Right renal pelvis (tissue), 4 donors: ENCODE measurements at places on chromosomes 2 and 18. TPM values are rescaled to one million over a fixed set of nuclear protein-coding genes. Genes with fewer than 3 reads are reported as not detected.

SERTAD2 gene
- 26.8 TPM for polyA plus RNA-seq

HOXD3 gene
- 25.2 TPM for polyA plus RNA-seq

DES gene
- polyA plus RNA-seq, result 6.8 TPM

TXNL4A gene
- 98.2 TPM for polyA plus RNA-seq

DNA sequence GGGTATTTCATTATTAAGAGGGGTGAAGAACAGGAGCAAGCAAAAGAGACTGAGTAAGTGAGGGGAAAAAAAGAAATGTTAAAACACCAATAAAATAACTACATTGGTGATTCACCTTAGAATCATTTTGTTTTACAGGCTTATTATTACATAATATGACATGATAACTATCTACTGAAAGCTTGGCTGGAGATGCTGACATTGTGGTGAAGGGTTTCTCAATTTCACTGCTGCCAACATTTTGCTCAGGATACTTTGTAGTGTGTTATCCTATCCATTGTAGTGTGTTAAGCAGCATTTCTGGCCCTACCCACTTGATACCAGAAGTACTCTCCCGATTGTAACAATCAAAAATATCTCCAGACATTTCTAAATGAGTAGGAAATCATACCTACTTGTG lies 1564.6 kb upstream of the NXPH2 start:
- DNase-seq, result no peak

- DNase-seq, result no peak
Measured at GRCh38 chr2:13560322-13560721, 843.6 kb downstream of the TRIB2 start.

GRCh38 chr2:168450171-168450570 lies 5.9 kb upstream of the CERS6 start:
- DNase-seq, result no peak

DNA sequence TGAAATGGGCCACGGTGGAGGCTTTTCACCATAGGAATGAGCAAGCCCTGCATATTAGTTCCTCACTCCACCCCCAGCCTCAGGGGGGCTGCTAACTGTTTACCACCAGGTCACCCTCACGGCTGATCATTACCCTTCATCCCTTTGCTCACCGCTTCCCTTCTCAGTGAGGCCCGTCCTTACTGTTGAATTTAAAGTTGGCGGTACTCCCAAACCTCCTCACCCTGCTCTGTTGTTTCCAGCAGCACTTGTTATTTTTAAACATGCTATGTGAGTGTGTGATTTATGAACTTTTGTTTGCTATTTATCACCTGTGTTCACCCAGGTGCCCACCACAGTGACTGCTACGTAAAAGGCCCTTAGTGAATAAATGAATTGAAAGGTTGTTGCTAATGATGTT lies 243.6 kb downstream of the ZNF407 start:
- DNase-seq, result no peak

- DNase-seq, result no peak
Measured at GRCh38 chr2:189613650-189614420, 33.2 kb upstream of the SLC40A1 start.

DNA sequence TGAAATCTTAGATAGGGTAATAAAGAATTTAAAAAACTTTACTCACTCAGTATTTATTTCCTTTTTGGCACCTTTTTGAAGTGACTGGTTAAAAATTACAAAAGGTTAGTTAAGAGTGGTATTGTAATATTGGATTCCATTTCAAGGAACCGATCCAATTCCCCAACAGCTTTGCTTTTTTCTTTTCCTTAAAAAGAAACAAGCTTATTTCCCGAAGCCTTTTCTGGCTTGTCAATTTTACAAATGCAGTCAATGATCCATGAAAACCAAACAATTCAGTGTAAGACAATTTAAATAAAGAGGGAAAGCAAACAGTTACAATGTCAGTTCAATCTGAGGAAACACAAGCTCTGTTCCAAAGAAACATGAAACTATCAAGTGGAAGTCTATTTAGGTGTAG lies 200.2 kb downstream of the RIT2 start:
- no peak for DNase-seq

DNA sequence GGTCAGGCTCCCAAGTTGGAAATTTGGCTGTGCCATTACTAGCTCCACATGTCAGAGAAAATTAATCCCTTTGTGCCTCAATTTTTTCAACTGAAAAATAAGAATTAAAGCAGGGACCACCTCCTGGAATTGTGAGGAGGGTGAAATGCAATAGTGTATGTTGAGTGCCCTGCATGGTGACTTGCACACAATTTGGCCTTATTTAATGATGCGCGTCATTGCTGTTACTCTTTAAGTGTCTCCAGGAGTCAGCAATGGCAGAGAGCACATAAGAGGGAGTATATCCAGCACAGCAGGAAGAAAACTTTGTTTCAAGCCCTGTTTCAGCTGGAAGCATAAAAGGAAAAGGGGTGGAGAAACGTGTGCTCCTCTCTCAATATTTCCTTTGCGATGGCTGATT lies 215.8 kb downstream of the ALK start:
- DNase-seq, result no peak
